Activated T-helper 1 cell treated with Interleukin-2 at 50 U/mL for 16 hours (primary cell): ENCODE measurements at places on chromosomes 7 and 10.

GRCh38 chr7:139132887-139133286 is 23.4 kb upstream of the ZC3HAV1 start:
- DNase-seq, result no peak

DNA sequence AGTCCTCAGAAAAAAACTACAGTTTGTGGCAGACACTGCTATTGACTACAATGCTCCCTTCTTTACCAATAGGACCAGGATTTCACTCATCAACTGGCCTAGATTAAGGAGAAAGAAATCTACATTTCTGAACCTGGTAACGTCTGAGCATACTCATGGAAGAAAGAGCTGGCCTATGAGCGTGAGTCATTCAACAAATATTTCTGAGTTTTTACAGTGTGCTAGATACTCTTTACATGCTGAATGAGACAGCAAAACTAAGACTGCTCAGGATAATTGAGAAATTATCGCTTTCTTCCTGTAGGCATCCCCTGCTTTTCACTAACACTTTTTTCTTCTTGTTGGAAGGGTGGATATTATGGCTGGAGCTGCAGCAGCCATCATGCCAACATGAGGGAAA is 609.7 kb downstream of the TNS3 start:
- DNase-seq, result no peak

- DNase-seq, result no peak
Measured at GRCh38 chr7:99514050-99514449, 9.6 kb downstream of the ZKSCAN5 start.

- no peak for DNase-seq
Measured at GRCh38 chr7:106075937-106076336, 36.2 kb downstream of the SYPL1 start.

DNA sequence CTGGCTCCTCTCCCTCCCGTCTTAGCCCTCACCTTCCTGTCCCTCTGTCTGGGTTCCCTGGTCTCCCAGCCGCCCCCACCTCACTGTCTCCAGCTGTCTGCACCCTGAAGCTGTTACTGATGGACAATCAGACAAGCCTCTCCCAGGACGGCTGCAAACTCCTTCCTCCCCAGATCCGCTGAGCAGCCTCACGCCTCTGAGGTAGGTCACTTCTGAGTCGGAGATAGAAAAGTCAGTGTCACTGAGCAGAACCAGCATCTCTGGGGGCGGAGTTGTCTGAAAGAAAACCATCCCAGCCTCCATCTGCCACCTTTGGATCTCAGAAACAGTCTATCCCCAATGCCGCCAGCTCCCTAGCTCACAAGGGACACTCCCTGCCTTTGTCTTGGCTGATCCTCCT is 27.4 kb downstream of the FAM241B start:
- no peak for DNase-seq

DNA sequence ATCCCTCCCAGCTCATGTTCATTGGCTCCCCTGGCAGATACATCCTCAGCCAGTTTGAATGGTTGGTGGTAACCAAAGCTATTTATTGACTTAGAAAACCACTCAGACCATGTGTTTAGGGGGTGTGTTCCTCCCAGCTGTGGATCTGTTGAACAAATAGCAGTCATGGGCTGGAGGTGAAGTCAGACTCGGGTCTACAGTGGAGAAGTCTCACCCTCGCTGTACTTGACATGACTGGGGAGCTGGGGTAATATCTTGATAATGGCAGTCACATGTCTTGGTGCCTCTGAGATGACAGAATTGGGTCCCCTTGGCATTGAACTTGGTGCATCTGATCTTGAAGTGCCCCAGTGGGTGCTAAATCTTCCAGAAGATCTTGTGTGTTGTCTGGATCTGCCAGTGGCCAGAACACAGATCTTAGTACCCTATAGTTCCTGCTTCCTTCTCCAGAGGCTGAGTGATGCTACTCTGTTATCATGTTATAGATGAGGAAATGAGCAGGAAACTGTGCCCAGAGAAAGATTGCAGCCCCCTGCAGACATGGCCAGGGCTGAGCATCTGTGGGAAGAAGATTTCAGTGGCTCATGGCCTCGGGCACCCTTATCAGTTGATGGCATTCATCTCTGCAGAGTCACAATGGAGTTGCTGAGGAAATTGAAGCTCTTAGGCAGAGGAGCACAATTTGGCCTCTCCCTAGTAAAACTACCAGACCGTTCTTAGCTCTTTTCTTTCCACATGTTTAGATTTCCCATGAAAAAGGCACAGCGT is 50.4 kb downstream of the ADRA2A start:
- no peak for DNase-seq

GRCh38 chr10:70478191-70479164 is at the start of gene PALD1:
Gene PALD1, plus strand, starts transcription at chr10:70478767. Its CDS starts 47,185 bp downstream, at chr10:70525952.
- DNase-seq, result peak; percentile 11

- DNase-seq, result no peak
Measured at GRCh38 chr10:124999433-125000365, 57.8 kb downstream of the ZRANB1 start.
